ENCODE measurements at places on chromosomes 16 and 17. TPM values are rescaled to one million over a fixed set of nuclear protein-coding genes. Genes with fewer than 3 reads are reported as not detected.

LRRC45 gene
- 12.9 TPM for total RNA-seq

KRTAP4-4 gene
- not detected for total RNA-seq

DNA sequence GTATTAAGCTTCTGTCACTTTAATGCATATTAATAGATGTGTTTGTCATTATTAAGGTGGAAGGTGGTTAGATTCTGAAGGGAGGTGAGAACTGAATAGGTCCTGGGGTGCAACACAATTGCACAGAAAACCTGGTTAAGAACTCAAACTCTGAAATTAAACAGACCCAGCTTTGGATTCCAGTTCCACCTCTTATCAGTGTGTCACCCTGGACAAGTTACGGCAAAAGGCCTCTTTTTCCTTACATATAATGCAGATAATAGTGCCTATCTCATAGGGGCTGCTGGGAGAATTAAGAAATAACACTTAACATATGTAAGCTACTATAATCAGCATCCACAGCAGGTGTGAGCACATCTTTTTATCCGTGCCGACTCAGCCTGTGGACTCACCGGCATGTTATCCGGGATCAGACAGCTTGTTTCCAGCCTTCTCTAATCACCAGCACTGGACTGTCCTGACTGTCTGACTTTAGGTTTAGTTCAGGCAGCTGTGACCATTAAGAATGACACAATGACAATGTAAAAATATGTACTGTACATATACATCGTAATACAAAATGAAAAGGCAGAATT is 31.4 kb downstream of the TEX2 start:
- DNase-seq = no peak

DNASE1L2 gene
- total RNA-seq = 0.32 TPM

NETO2 gene
- total RNA-seq = 3.1 TPM

DOC2B gene
- total RNA-seq = not detected

DNA sequence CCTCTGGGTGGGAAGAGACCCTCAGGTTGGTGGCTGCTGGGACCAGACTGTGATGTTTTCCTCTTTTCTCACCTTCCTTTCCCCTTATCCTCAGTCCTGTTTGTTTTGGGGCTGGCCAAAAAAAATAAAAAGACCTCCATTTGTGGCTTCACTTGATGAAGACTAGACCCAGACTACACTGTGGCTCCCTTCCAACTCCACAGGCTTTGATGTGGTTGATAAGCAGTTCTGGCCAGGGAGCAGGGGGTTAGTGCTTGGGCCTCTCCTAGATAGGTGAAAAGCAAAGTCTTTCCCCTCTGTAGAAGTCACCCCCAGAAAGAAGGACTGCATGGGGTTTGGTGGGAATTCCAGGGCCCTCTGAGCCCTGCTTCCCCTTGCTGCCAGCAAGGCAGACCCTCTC is 11.2 kb upstream of the ADAM11 start:
- DNase-seq = no peak

GRCh38 chr16:85683363-85683762 is 5.4 kb downstream of the GINS2 start:
- DNase-seq = no peak

SCIMP gene
- 0.54 TPM for total RNA-seq

GINS2 gene
- 59.9 TPM for total RNA-seq

- no peak for DNase-seq
These were observed 3.7 kb downstream of the TXNDC11 start for GRCh38 chr16:11738742-11739544.

SLC26A11 gene
- 1.7 TPM for total RNA-seq

NKIRAS2 gene
- total RNA-seq = 15.0 TPM

TBC1D26 gene
- 0.68 TPM for total RNA-seq

GRCh38 chr17:13134076-13134475 is 116.2 kb upstream of the ELAC2 start:
- DNase-seq = no peak

DNA sequence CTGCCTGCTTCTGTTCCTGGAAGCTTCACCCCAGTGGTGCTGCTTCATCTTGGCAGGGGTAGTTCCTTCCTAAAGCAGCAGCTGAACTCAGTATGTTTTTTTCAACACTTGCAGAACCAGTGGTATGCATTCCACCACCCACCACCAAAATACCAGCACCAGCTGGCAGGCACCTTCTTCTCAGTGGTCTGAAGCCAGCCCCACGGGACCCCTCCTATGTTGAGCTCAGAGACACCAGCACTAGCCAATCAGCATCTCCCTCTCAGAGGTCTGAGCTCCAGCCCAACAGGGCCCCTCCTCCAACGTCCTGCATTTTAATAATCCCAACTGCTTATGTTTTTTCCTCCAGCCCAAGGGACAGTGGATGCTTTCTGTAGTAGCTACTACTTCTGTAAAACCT is 299.6 kb upstream of the CCL2 start:
- no peak for DNase-seq

DNA sequence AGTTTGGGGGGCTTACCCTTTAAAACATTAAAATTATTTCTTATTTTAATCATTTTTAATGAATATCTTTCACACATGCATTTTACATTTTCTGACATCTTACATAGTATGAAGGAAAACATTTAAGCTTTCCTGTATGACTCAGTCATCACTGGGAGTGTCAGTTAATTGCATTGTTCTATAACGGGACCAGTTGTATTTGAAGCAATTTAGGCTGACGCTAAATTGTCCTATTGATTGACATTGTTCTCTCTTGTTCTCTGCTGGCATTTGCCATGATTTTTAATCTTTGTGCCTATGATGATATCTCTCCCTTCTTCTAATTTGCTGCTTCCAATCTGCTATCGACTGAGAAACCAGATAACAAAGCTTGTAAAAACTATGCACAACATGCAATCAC is 190.5 kb upstream of the PIRT start:
- DNase-seq = no peak

MGAT5B gene
- total RNA-seq = not detected

DNA sequence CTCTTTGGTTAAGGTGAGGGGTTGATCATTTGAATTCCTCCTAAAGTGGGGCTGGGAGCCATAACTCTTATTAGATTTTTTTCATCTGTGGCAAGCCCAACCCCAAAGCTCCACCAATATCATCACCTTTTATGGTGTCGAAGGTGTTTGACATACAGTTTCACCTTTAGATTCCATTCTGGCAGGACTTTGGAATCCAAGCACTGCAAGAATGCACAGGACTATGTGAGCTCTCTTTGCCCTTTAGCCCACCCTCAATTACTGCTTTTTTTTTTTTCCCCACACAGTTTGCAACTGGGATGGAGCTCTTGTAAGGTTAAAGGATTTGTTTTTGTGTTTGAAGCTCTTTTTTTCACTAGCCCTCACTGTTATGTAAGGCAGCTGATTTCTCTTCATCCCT is 154.0 kb upstream of the KCNJ16 start:
- no peak for DNase-seq

- DNase-seq = no peak
These were observed 430.7 kb downstream of the HS3ST3B1 start for GRCh38 chr17:14731591-14731990.

DNA sequence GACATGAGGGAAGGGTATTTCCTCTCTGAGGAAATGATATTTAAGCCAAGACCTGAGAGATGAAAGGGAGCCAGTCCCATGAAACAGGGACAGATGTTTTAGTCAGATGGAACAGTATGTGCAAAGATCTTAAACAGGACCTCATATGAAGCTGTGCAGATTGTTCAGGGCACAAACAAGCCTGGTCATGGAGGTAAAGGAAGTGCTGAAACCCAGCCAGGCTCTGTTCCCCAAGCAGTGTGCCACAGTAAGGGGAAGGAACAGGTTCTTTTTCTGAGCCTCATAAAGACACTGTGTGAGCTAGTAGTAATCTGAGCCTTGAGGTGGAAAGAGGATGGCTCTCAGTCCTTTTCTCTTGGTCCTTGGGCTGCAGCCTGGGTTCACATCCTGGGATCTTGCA is 159.9 kb downstream of the ANKFN1 start:
- no peak for DNase-seq

HEATR9 gene
- total RNA-seq = 0.70 TPM

DNA sequence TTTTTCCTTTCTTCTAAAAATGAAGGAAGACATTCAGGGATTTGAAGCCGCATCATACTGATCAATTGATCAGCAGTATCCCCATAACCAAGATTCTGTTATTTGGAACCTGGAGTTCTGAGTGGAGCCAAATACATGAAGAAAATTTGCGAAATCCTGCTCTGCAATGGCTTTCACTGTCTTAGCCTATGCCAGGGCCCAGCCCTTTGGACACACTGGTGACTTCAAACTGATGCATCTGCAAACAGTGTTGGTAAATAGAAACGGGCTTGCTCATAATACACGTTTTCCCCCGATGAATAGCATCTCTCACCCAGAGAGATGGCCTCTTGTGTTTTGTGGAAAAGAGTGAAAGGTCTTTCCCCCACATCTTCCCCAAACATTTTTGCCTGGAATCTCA is 87.6 kb upstream of the TOX3 start:
- DNase-seq = no peak

GRCh38 chr16:81830845-81831540 is 51.9 kb downstream of the PLCG2 start:
- DNase-seq = no peak

OR1F1 gene
- not detected for total RNA-seq

GRCh38 chr16:48117217-48118105 is 38.3 kb downstream of the ABCC12 start:
- DNase-seq = peak; percentile 73

BICDL2 gene
- total RNA-seq = 0.92 TPM

C16orf90 gene
- total RNA-seq = not detected

CDH5 gene
- not detected for total RNA-seq

DNA sequence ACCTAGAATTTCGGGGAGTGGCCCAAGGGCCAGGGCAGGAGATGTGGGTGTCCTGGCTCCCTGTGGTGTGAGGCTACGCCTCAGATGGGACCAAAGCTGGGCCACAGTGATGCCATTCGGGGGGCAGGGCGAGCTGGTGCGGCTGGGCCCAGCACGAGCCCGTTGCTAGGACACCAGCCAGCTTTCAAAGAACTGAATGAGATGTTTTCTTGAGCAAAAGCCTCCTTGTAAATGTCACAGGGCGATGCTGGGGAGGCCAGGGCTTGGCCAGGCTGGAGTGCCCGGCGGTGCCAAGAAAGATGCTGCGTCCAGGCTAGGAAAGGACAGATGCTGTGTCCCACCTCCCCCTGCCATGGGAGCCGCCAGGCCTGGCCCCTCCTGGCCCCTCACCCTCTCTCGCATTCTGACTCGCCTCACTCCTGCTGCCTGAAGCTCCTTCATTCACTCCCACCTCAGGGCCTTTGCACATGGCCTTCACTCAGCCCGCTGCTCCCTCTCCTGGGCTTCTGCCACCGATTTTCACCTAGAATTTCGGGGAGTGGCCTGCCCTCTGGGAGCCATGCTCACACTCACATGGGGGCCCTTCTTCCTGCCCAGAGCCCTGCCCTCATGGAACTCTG is 39.1 kb downstream of the CPNE2 start:
- DNase-seq = peak; percentile 67

DNA sequence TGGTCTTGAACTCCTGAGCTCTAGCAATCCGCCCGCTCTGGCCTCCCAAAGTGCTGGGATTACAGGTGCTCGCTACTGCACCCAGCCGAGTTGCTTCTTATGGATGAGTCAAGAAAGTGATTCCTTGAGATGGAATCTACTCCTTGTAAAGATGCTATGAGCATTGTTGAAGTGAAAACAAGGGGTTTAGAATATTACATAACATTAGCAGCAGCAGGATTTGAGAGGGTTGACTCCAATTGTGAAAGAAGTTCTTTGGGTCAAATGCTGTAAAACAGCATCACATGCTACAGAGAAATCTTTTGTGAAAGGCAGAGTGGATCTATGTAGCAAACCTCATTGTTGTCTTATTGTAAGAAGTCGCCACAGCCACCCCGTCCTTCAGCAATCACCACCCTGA is 72.7 kb downstream of the NT5M start:
- DNase-seq = no peak

GRCh38 chr17:42781639-42782165 is 1.3 kb downstream of the WNK4 start:
- no peak for DNase-seq

DNA sequence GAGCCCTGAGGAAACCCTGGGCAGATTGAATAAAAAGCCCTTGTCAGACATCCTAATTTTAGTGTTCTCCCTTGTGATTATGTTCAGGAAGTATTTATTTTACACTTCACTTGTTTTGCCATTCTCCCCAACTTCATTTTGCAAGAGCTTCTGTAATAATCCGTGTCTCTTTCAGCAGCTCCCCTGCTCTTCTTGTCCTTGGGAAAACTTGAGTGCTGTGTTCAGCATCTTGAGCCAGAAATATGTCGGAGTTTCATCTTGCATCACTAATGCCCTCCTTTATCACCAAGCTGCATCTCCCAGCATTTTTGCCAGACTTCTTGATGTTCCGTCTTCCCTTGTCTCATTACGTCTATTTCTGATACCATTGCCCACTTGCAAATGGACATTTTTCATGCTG is 486.5 kb upstream of the EEF2KMT start:
- no peak for DNase-seq

GRCh38 chr17:76843703-76844484 is 24.3 kb upstream of the MGAT5B start:
- no peak for DNase-seq
